ENCODE measurements at places on chromosomes 4 and X.

- DNase-seq = no peak
These were observed 8.4 kb upstream of the MEPE start for GRCh38 chr4:87824352-87824751.

DNA sequence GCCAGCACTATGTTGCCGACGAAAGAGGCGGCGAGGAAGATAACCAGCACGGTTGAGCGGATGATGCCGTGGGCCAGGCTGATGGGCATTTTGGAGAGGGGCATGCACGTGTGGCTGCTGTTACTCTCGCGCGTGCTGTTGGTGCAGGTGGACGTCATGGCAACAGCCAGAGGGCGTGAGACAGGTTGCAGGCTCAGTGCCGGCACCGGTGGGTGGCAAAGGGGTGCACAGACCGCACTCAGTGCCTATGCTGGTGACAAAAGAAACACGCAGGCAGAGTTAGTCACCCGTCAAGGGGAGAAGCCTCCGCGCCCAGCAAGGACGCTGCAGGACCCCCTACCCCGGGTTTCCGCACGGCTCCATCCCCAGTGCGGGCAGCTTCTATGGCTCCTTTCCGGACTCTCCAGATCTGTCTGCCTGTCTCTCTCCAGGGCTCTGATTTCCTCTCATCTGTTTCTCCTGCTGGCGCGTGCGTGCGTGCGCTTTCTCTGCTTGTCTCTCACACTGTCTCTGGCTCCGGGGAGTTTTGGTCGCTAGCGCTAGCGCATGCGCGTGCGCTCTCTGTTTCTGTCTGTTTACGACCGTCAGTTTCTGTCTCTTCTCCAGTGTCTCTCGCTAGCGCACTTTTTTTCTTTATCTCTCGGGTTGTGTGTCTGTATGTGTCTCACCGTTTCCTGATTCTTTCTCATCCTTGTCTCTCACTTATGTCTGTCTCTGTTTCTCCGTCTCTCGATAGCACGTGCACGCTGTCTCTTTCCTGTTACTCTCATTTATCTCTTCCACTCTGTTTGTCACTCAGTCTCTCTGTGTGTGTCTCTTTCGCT is 2.1 kb downstream of the GPR101 start:
- DNase-seq = no peak

- DNase-seq = no peak
These were observed 4.9 kb upstream of the CPLX1 start for GRCh38 chr4:830601-831482.

- DNase-seq = no peak
These were observed 246.9 kb downstream of the PTTG2 start for GRCh38 chr4:38207110-38207457.

GRCh38 chr4:104494822-104495559 is at the start of gene CXXC4:
Gene CXXC4 (minus strand): TSS chr4:104494894. CDS start chr4:104491802, 3,092 bp downstream.
- no peak for DNase-seq

GRCh38 chr4:3262208-3263052 is 13.5 kb downstream of the MSANTD1 start:
- DNase-seq = no peak

- DNase-seq = no peak
These were observed 255.2 kb downstream of the COX7B2 start for GRCh38 chr4:46653842-46654241.

- no peak for DNase-seq
These were observed 39.1 kb upstream of the TMEM192 start for GRCh38 chr4:165151734-165152133.

GRCh38 chrX:368811-369562 is 17.7 kb downstream of the PPP2R3B start:
- no peak for DNase-seq

- no peak for DNase-seq
These were observed 93.2 kb downstream of the ARSF start for GRCh38 chrX:3134316-3134945.

GRCh38 chrX:40694802-40695201 is 40.5 kb downstream of the MED14 start:
- DNase-seq = no peak

- DNase-seq = peak; percentile 70
These were observed 11.2 kb upstream of the PDGFRA start for GRCh38 chr4:54217642-54218495.

DNA sequence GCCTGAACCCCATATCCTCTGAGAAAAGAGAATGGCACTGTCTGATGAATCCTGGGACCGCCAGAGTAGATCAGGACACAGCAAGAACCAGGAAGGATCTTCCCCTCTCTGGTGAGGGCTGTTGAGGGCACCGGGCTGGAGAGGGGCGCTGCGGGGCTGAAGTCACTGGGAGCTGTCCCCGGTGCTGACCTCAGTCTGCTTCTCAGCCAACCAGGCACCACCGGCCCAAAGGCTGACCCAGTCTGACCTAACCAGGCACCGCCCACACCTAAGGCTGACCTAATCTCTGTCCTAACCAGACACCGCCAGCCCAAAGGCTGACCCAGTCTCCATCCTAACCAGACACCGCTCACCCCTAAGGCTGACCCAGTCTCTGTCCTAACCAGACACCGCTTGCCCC is 82.8 kb downstream of the CPZ start:
- DNase-seq = no peak

- DNase-seq = no peak
These were observed 163.2 kb upstream of the FAM9B start for GRCh38 chrX:9196961-9197640.

- no peak for DNase-seq
These were observed 83.1 kb downstream of the PRDM5 start for GRCh38 chr4:120839334-120839973.

- no peak for DNase-seq
These were observed 54.5 kb upstream of the FBXW7 start for GRCh38 chr4:152590179-152591031.

DNA sequence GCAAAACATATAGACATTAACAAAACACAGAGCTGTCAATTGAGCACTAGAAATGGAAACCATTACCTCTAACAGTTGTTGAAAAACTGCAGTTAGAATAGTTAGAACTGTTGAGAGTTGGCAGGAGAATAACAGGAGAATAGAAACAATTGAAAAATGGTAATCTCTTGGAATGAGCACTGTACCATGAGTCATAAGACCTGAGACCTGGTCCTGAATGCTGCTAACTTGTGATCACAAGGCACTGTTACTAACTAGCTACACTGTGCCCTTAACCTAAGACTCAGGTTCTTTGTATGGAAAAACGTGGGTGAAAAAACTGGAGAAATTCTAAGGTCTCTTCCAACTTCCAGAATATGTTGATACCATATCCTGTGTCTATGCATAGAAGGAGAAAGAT is 29.3 kb downstream of the FAM114A1 start:
- no peak for DNase-seq

- no peak for DNase-seq
These were observed 205.9 kb downstream of the AASDH start for GRCh38 chr4:56181140-56181953.

- no peak for DNase-seq
These were observed 111.0 kb downstream of the DHX15 start for GRCh38 chr4:24473309-24473721.

DNA sequence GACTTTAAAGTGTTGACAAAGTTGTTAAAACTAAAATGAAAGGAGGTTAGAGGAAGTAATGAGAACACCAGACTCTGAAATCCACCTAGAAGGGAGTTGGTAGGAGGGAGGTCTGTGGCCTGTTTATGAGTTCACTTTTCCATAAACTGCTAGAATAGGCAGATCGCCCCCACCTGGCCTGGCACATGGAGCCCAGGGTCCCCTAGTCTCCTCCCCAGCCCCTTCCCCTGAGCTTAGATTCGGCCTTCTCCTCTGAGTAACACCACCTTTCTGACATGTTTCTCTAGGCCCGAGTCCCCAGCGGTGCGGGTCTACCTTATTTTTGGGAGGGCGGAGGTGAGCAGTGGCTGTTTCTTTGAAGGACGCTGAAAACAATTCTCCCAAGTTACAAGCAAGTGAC is 54.5 kb upstream of the FAT1 start:
- no peak for DNase-seq

GRCh38 chr4:137206781-137207180 is 325.5 kb downstream of the PCDH18 start:
- no peak for DNase-seq

DNA sequence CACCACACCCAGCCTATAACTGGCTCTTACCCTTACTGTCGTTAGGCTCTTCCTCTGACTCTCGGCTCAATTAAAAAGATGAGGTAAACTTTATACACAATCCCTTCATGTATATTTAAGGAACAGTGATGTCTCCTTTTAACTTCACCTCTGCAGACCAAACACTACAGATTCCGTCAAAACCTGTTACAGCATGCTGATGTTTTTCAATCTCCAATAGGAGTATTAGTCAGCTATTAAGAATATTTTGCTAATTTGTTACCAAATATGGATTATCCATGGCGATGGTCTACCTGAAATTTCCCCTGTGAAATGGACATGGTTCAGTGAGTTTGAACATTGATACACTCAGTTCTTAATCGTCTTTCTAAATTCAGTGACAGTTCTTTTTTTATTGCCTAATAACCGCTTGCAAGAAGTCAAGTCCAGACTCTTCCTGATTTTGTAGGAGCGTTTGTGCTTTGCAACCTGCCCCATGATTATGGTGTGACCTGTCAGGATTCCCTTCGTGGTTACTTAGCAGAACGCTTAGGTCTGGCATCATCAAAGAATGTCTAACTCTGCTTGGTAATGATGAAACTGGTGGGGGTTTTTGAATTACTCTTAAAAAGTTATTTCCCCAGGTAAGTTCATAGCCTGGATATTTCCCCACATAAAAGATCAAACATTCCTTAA is 72.2 kb upstream of the STOX2 start:
- DNase-seq = no peak

- DNase-seq = peak; percentile 10
These were observed 512.3 kb downstream of the FAT4 start for GRCh38 chr4:125826801-125827695.

GRCh38 chr4:87038837-87039615 is 104.2 kb downstream of the AFF1 start:
- DNase-seq = no peak

DNA sequence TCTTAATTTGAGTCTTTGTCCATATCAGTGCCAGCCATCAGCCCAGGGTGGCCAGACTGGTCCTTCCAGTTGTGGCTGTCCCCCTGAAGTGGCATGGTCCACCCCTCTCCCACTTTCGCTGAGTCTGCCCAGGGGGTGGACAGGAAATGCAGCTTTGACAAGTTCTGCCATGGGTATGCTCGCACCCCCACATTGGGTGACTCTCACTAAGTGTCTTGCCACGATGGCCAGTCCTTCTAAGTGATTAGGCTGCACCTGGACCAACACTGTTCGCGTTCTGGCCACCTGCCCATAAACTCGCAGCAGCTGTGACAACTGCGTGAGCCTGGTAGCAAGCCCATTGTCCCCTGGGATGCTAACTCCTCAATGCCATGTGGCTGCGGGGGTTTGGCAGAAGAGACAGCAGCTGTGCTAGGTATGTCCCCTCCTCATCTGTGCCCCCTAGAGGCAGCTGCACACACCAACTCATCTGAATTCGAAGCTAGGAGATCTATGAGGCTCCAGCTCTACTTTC is 10.0 kb upstream of the LNX1 start:
- no peak for DNase-seq

- DNase-seq = no peak
These were observed 173.8 kb upstream of the SCML1 start for GRCh38 chrX:17563515-17563914.

GRCh38 chr4:109432696-109433095 is 919 bp upstream of the SEC24B start:
- DNase-seq = no peak

DNA sequence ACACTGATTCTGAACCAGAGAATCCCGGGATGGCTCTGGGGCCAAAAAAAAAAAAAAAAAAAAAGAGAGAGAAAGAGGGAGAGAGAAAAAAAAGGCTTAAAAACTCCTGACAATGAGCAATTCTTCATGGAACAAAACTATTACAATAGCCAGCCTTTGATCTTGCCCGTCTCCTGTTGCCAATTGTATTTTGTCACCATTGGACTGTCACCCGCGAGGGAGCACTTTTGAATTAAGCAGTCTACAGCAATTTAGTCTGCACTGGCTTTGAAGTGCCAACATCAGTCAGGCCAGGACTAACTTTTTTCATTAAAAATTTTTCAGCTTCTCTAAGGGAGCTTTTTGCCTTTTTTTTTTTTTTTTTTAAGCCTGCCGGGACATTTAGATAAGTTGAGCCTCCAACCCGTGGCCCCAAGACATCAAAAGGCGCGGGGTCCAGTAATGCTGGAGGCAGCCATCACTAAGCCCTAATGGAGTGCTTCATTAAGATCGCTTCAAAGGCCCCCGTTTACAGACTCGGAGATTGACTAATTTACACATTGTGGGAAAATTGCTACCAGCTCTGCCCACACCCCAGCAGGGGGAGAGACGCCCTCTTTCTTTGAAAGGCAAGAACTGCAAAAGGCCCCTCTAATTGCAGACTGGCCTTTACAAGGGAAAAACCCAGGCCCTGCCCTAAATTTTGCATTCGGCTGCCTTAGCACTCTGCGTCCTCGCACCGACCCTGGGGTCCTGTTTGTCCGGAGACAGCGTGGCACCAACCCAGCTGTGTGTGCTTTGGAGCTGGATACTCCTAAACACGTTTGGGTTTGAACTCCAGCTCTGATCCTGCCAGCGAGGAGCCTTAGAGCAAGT is 98.1 kb upstream of the MSX1 start:
- DNase-seq = no peak

GRCh38 chr4:38097818-38098217 is 137.6 kb downstream of the PTTG2 start:
- no peak for DNase-seq

DNA sequence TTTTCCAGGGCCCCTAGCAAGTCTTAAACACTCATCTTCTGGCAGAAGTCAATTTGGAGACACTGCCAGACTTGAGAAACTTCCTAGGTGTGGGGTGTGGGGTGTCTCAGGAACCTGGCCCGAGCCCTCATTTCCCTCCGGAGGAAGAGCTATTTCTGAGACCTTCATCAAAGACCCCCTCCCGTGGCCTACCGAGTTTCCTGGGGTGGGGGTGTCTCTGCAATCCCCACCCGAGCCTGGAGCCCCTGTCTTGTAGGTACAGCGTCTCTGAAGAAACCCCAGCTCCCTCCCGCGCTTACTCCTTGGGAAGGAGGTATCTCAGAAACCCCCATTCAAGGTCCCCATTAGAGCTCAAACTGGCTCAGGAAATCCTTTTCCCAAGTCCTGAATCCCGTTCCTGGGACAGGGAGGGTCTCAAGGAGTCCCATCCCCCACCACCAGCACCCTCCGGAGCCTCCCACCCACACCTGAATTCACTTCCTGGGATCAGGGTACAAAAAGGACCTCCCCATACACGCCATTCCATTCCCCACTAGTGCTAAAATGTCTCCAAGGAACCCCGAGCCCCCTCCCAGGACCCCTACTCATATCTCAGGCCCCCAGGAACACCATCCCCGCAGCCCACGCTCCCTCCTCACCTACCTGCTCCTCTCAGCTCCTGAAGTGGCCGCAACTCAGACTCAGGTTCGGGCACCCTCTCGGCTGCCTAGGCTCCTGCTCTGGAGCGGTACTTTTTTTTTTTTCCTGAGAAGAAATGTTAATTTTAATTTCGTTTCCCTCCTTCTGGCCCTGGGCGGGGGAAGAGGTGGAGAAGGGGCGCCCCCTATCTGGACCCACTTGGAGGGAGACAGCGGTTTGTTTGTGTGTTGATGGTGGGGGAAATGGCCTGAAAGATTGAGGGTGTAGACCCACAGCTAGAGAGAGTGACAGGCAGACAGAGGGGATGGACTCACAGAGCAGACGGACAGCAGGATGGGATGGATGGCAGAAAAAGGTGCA is 1.1 kb downstream of the SLC38A5 start:
- no peak for DNase-seq

Measured in glomerular endothelial cell (primary cell).